ENCODE measurements at places on chromosomes 6 and 20. TPM values are rescaled to one million over a fixed set of nuclear protein-coding genes. Genes with fewer than 3 reads are reported as not detected.

MYMX gene
- total RNA-seq = not detected

- DNase-seq = no peak
Observed at GRCh38 chr6:117624869-117625481, 22.7 kb upstream of the GOPC start.

OVOL2 gene
- total RNA-seq = 0.17 TPM

DNA sequence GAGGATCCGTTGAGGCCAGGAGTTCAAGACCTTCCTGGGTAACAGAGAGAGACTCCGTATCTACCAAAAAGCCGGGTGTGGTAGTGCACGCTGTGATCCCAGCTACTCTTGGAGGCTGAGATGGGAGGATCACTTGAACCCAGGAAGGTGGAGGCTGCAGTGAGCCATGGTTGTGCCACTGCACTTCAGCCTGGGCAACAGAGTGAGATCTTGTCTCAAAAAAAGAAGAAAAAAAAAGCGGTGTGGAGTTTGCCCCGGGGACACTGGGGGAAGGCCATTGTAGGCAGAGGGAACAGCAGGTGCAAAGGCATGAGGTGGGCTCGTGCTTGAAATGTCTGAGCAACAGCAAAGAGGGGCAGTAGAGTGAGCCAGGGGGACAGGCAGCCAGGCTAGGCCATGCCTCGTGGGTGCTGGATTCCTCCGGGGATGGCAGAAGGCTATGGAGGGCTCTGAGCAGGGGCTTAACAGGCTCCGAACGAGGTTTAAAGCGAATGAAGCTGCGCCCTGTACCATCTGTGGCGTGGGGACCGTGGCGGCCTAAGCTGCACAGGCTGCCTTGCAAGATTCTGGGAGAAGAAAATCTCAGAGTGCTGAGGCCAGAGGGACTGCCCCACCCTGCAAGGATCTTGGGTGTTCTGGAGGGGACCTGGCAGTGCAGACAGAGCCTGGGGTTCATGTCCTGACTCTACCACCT lies 36.9 kb upstream of the NOL4L start:
- DNase-seq = no peak

GRCh38 chr6:119065382-119065781 lies 13.1 kb downstream of the FAM184A start:
- DNase-seq = no peak

LAMA2 gene
- 0.41 TPM for total RNA-seq
